Panc1 (cell line): ENCODE measurements at places on chromosomes 12 and 14. TPM values are rescaled to one million over a fixed set of nuclear protein-coding genes. Genes with fewer than 3 reads are reported as not detected.
A peak's percentile ranks its signal among the peaks of the same experiment; 100 is the strongest.

DNA sequence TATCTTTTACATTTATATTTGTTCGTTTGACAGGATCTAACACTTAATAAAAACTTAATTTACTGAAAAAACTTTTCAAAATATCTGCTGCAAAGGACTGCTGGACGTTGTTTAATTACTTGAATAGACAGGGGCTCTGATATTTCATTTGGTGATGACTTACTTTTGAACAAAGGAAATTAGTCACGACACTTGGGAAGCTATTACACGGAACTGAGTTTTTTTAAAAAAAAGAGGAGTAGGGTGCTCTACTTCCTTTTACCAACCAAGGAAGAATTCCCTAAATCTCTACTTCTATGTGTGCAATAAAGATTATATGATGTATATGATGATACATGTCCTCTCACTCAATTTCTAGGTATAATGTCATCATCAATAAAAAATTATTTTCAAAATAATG, 4.7 kb downstream of the FGD6 start:
- H3K36me3 ChIP-seq, result no peaks in the 10 kb centered on the region; the same call in 1 of the 2 replicates
- H3K4me3 ChIP-seq, result no peak overlapping the region
- H3K27ac ChIP-seq, result peak overlapping the region; percentile 97
- peaks cover 38% of the 10 kb centered on the region for H3K4me1 ChIP-seq

TBC1D30 gene
- 8.9 TPM for total RNA-seq

GRCh38 chr12:54037360-54038283, 4.8 kb downstream of the HOXC5 start:
- H3K4me3 ChIP-seq, result no peak overlapping the region; the same call in 1 of the 2 replicates
- H3K27ac ChIP-seq, result peak overlapping the region; percentile 81
- no peaks in the 10 kb centered on the region for H3K36me3 ChIP-seq
- no peak for DNase-seq

GRCh38 chr12:103495469-103496456, at the start of gene C12orf42:
C12orf42 (minus strand) TSS chr12:103495968; CDS start chr12:103478426, 17,542 bp downstream.
- DNase-seq, result peak; percentile 5
- H3K36me3 ChIP-seq, result no peaks in the 10 kb centered on the region
- H3K27me3 ChIP-seq, result peaks cover 4% of the 10 kb centered on the region; the same call in 1 of the 2 replicates
- no peak within 1 kb of the TSS for H3K27ac ChIP-seq

DNA sequence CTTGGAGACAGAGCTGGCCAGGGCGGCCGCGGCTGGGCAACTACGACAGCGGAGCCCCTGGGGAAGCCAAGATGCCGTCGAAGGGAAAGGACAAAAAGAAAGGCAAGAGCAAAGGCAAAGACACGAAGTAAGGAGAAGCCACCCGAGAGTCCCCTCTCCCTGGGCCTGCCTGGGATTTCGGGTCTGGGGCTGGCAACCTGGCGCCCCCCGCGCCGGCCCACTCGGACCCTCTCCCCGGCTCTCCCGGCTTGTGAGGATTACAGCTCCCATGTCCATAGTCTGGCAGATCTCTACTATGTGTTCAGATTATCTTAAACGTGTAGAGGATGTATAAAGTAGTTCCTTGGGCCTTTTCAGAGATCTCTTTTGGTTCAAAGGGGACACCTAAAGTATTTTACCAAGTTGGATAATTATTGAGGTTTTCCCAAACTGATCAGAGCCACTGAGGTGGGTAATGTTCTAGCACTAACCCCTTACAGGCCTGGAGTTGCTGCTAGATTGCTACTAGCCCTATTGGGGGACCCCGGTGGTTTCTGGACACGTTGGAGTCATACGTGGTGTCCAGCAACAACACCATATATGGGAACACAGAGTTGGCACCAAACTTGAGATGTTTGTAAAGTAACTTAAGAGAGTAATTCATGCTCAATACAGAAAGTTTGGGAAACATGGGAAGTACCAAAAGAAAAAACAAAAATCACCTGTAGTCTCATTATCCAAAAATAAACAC, 424 bp downstream of the BBOF1 start:
- H3K36me3 ChIP-seq, result peaks cover 2% of the 10 kb centered on the region; the same call in 1 of the 2 replicates
- no peaks in the 10 kb centered on the region for H3K4me1 ChIP-seq
- no peak for DNase-seq
- peak overlapping the region; percentile 69 for H3K27ac ChIP-seq

DNA sequence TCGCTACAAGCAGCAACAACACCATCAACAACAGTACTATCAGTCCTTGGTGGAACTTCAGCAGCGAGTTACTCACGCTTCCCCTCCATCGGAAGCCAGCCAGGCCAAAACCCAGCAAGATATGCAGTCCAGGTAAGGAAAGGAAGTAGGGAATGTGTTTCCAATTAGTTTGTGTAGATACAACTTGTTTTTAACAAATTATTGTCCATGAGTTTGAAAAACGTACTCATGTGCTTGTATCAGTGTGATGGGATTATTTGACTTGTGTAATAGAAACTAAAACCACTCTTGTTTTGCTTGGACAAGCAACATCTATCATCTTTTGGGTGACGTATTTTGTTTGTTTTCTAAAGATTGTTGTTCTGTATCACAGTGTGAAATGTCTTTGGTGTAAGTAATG, 137.9 kb downstream of the NAV3 start:
- H3K4me3 ChIP-seq, result no peak overlapping the region
- H3K4me1 ChIP-seq, result no peaks in the 10 kb centered on the region
- no peak overlapping the region for H3K27ac ChIP-seq
- no peaks in the 10 kb centered on the region for H3K27me3 ChIP-seq

TAS2R8 gene
- not detected for total RNA-seq

GRCh38 chr12:56661979-56662638, 16.3 kb upstream of the ATP5F1B start:
- no peak overlapping the region for H3K27ac ChIP-seq
- no peak overlapping the region for H3K4me3 ChIP-seq

LRRK2 gene
- 0.13 TPM for total RNA-seq

DNA sequence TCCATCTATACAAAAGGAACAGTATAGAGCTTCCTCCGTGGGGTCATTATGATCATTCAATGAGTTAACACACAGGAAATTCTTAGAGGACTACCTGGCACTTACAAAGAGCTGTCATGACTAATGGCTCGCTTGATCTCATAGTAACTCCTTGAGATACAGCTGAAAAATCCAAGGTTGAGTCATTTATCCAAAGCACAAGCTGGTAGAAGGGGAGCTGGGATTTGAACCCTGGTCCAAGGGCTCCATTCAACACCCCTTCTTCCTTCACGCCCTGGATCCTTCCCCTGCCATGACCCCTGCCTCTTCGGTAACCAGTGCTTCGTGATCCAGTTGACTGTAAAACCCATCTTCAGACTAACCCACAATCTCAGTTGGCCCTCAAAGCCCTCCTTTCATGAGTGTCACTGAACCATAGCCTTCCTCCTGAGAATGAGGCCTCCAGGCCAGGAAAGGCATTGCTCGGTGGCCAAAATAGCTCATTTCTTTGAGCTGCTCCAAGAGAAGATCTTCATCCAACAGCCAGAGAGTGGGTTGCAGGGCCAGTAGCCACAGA, 7.8 kb downstream of the ZFP36L1 start:
- peaks cover 20% of the 10 kb centered on the region for H3K4me1 ChIP-seq
- peak overlapping the region; percentile 61; the same call in 1 of the 2 replicates for H3K27ac ChIP-seq
- peaks cover 9% of the 10 kb centered on the region for H3K36me3 ChIP-seq
- DNase-seq, result no peak
- no peaks in the 10 kb centered on the region for H3K27me3 ChIP-seq

- H3K4me3 ChIP-seq, result no peak overlapping the region
- no peaks in the 10 kb centered on the region; the same call in 1 of the 2 replicates for H3K27me3 ChIP-seq
- H3K36me3 ChIP-seq, result no peaks in the 10 kb centered on the region
These were observed 40.2 kb downstream of the DACT1 start for GRCh38 chr14:58677996-58678395.

GRCh38 chr14:87908550-87908949, 84.4 kb downstream of the GALC start:
- H3K27me3 ChIP-seq, result no peaks in the 10 kb centered on the region
- no peak overlapping the region for H3K4me3 ChIP-seq
